ENCODE measurements at places on chromosomes 6 and 20.

DNA sequence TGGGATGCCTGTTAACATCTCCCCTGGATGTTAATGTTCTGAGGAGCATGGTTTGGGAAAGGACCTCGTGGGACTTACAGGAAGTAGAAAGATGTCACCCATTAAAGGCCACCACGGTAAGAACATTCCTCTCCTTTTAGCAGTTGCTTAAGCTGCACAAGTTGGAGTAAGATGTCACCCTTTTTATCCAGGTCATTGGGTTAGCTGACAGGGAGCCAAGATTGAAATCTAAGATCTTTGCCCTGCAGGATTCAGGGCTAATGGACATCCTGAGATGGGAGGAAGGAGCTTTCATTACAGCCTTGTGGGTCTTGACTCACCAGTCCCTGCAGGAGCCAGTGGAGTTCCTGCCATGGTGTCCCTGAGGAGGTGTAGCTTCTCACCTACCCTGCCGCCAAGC lies 22.1 kb downstream of the PABPC1L start:
- no peak for DNase-seq

DNA sequence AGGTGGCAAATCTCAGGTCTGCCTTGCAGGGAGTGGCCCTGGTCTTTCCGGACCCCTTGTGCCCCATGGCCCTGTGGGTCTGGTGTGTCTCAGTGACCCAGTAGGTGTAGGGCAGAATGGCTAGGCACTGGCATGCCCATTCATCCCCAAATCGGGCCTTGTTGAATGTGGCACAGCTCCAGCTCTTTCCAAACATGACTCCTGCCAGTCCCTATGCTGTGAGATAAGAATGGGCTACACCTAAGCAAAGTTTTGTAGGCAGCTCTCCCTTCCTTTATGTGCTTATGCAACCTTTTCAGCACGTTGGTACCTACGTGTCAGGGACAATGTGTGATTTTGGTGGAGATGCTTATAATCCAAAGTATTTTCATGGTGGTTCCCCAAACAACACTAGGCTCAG lies 33.9 kb downstream of the FOXO3 start:
- no peak for DNase-seq

DNA sequence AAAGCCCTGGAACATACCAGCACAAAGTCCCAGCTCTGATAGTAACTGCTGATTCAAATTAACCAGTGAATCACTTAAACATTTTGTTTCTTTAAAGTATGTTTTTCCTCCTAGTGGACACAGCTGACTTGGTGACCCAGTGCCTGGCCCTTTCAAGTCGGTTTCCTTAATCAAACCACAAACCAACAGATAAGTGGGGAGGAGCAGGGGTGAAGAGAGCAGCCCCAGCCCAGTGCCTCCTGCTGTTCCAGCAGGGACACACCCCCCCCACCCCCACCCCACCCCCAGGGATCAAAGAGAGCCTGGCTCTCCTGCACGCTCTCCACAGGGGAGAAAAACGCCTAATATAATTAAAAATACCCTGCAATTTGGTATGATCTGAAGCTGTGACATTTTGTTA lies 55.4 kb upstream of the TBXT start:
- no peak for DNase-seq

DNA sequence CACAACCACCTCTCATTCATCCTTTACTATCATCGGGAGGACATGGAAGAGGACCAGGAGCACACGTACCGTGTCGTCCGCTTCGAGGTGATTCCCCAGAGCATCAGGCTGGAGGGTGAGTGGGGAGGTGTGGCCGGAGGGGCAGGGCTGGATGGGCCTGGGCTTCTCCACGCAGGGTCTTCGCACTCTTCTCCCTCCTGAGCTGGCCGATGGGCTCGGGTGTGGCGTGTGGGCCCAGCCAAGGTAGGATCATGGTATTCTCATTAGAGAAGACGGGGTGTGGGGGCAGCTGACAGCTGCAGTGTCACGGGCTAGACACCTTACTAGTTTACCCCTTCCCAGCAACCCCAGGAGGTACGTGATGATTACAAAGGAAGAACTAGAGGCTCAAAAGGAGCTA lies 33.5 kb downstream of the TM9SF4 start:
- no peak for DNase-seq

DNA sequence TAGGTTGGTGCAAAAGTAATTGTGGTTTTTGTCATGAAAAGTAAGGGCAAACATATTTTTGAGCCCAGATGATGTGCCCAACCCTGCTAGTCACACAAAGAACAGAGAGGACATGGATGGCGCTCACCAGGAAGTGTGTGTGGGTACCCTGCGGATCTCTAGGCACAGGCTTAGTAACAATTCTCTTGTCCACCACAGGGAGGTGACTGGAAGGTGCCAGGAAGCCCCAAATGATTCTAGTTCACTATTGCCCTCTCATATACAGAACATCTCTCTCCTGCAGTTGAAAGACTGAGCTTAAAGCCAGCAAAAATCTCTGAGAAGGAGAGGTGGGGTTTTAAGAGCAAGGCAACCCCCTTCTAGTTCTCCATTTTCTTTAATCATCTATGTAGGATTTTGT lies 272.1 kb upstream of the TAB2 start:
- no peak for DNase-seq

GRCh38 chr20:35012227-35013069 lies 56.8 kb downstream of the MYH7B start:
- DNase-seq = no peak

Measured in NT2/D1 (cell line).